ENCODE measurements at places on chromosomes 4 and X.

- no peak for DNase-seq
Measured at GRCh38 chrX:19990151-19990555, 708 bp downstream of the BCLAF3 start.

DNA sequence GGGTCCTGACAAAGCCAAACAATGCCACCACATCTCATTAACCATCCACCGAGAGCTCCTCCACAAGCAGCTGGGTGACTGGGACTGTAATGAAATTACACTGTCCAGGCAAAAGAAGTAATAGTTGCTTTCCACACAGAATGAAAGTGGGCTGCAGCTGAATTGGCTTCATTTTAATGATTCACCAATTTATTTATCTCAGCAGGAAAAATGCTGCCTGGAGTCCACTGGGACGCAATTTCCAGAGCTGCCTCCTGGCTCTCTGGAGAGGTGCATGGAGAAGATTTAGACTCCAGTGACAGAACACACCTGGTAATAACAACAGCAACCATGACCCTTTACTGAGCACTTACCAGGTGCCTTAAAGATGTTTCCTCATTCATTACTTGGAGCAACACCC, 226.7 kb downstream of the LDB2 start:
- DNase-seq: no peak

DNA sequence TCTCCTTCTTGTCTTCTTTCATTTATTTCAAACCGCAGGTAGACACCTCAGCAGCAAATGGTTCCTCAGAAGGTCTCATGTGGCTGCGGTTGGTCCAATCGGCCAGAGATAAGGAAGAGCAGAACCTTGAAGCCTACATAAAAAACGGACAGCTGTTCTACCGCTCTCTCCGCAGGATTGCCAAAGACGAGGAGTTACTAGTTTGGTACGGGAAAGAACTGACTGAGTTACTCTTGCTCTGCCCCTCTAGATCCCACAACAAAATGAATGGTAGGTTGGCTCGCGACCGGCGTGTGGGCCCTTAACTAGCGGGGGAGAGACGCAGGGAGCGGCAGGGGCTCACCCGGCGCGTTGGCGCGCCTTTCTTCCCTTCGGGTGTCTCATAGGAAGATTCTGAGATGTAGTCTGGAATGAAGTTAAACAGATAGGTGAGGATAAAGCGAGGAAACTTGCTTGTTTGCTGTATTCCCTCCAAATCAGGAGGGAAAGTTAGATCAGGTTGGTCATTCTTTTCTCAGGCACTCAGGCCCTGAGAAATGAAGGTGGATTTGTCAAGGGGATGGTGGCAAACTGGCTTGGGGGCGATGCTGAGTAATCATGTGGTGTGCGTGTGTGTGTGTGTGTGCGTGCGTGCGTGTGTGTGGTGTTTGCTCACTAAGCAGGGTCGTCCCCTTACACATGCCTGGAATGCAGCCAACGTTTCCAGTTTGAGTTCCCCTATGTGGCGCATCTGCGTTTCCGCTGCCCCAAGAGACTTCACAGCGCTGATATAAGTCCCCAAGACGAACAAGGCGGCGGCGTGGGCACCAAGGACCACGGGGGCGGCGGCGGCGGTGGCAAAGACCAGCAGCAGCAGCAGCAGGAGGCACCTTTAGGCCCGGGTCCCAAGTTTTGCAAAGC, 4.2 kb downstream of the PRDM8 start:
- DNase-seq: peak; percentile 67

GRCh38 chr4:118270492-118270891, 82.3 kb downstream of the PRSS12 start:
- no peak for DNase-seq

DNA sequence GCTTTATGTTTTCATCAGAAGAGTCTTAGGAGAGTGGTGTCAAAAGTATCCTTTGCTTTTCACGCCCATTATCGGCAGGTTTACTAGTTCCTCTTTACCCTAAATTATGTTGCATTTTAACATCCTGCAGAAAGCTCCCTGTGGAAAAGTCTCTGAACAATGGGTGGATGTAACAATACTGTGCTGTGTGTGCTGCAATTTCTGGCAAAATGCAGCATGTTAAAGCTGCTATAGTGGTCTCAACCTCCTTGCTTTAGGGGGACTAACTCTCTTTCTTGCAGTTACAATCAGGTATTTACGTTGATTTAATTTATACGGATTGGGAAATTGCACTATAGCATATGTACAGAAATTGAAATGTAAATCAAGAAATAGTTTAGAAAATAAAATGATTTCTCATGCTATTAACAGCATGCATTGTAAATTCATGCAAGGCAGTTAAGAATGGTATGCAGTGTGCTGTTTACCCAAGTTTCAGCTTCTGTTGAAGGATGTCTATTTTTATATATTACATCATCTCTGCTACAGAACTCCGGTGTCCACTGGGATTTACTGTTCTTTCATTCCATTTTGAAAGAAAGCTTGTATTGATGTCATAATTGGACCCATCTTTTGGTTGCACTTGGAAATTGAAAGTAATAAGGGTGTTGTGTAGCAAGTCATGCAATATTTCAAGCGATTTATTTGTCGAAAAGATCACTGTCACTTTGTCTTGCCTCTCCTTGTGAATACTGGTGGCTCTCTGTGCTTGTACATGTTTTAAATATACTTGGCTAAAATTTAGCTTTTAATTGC, 145.7 kb downstream of the RAPGEF2 start:
- no peak for DNase-seq

DNA sequence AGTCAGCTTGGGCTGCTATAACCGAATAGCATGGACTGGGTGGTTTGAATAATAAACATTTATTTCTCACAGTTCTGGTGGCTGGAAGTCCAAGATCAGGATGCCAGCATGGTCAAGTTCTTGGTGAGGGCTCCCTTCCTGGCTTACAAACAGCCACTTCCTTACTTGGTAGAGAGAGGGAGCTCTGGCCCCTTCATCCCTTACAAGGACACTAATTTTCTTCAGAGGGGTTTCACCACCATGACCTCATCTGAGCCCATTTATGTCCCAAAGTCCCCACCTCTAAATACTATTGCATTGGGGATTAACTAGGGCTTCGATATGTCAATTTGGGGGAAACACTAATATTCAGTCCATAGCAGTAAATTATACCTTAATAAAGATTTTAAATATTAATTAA, 61.8 kb downstream of the CLNK start:
- no peak for DNase-seq

DNA sequence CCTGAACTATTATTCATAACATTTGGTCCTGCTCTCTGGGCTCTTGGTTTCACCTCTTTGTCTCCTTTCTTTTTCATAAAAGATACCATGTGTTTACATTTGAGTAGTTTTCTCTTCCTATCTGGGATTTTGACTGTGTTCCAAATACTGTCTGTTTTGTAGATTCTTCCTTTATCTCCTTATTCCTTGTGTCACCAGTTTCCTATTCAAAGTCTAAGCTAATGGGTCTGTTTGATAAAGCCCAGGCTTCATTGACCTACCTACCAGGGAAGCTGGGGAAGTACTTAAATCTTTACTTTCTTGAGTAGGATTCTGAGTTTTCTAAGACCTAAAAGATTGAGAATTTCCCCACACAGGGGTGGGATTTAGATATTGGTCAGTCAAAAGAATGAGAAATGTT, 409.5 kb downstream of the RAPGEF2 start:
- no peak for DNase-seq

DNA sequence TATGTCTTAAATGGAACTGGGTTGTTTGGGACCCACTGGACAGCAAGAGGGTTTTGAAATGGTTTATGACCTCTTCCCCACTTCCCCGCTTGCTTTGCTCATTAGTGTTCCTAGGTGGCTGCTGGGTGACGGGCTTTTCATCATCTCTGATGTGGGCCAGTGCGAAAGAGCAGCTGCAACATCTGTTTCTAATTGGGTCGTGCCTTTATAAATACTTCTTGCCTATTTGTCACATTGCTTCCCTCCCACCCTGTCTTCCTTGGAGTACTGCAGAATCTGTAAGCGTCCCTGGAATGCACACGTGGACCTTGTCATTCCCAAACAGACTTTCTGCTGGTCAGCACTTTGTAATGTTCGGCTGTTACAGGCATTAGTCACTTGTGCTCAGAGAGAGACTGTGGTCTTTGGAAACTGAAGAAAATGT, 35.2 kb downstream of the SEPTIN11 start:
- DNase-seq: peak; percentile 73

DNA sequence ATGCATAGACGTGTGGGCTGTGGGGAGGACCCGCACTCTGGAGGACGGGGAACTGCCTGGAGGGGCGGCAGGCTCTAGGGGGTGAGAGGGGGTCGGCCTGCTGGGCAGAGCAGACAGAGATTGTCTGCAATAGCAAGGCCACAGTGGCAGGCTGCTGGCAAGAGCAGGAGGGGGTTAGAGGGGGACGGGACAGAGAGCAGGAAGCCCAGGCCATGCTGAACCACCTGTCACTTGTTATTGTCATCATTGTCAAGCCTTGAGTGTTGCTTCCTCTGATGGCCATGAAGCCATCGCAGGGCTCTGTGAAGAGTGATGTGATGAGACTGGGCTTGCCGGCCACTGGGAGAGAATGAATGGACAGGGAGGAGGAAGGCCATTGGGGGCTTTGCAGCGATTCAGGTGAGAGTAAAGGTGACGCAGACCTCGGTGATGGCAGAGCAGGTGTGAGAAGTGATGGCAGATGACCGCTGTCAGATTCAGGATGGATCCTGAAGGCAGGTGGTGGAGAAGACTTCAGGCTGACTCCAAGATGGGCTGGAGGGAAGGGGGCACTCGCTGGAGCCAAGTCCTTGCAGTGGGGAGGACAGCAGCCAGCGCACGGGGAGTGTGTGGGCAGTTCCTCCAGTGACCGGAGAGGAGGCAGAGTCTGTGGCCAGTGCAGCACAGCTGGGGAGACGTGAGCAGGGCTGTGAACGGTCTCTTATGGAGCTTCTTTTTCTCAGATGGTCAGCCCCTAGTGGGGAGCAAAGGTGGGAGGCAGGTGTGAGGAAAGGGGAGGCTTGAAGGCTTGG, 43.6 kb downstream of the HTT-AS start:
- DNase-seq: no peak

DNA sequence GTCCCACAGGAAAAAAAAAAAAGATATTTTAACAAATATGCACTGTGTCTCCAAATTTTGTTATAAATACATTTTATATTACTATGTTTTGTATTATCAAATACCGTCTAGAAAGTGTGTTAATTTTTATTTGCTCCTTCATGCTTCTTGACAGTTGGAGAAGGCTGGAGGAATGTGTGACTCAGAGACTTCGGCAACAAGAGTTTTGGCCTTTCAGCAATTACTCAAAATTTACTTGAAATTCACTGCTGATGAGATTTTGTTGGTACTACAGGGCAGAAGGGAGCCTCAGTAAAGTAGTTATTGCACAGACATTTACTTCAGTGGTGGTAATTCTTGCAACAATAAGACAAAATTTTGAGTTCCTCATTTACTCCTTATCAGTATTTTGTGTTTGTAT, 2164.0 kb downstream of the PCDH7 start:
- DNase-seq: no peak

DNA sequence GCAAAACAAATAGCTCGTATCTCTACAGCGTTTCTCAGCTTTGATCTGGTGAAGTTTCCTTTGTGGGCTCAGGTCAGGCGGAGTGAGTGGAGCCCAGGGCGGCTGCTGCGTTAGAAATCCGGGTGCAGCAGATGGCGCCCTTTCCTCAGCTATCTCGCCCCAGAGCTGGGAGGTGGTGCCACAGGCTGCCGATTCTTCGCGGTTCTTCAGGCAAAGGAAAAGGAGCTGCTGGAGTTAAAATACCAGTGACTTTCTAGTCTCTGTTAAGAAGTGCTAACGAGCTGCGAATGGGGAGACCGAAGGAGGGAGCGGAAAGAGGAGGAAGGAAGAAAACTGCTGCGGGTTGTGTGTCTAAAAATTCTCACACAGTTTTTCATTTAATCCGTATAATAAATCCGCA, 114.6 kb downstream of the CPE start:
- DNase-seq: peak; percentile 47

- no peak for DNase-seq
Measured at GRCh38 chrX:129000797-129001196, 522.5 kb downstream of the SMARCA1 start.
